BJ (cell line): ENCODE measurements at places on chromosomes 12 and 14.

DNA sequence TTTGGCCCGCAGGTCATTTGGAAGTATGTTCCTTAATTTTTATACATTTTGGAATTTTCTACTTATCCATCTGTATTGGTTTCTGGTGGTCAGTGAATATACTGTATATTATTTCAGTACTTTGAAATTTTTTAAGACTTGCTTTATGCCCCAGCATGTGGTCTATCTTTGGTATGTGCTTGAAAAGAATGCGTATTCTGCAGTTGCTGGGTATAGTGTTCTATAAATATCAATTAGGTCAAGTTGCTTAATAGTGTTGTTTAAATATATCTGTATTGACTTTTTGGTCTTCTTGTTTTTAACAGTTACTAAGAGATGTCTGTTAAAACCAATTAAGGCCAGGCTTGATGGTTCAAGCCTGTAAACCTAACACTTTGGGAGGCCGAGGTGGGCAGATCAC, 21.7 kb upstream of the SIX1 start:
- DNase-seq, result no peak

DNA sequence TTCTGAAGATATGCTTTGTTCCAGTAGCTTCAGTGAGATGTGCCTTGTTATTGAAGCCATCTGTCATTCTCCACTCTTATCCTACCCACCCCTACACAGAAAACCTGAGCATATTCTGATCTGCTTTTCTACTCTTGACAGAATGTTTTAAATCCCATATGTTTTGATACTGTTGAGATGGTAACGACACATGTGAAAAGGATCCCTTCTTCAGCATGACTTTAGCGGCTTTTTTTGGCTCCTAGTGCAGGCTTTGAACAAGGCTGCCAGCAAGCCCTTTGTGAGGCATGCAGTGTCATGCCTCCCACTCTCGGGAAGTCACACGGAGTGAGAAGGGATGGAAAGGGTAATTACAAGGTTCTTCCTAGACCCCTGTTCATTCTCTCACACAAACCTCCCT, 228.8 kb upstream of the RGS6 start:
- DNase-seq, result no peak

DNA sequence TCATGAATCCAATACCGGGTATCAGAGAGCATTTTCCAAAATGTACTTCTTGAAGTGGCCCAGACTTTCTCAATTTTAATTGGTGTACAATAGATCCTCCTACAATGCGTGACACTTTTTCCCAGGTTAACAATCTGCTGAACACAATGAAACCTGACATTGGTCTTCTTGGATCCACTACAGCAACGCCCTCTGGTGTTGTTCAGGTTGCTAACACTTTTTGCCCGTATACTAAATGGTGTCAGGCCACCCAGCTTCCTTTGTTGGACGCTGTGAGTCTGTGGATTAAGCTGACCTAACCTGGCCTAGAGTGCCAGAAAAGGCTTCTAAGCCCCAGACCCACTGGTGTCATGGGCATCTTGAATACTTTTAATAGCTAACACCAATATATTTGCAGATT, 89.2 kb downstream of the KCNK10 start:
- no peak for DNase-seq

- no peak for DNase-seq
Observed at GRCh38 chr14:36580141-36580855, 2.1 kb downstream of the NKX2-8 start.

GRCh38 chr14:89240414-89240813, 176.6 kb downstream of the FOXN3 start:
- DNase-seq, result no peak

DNA sequence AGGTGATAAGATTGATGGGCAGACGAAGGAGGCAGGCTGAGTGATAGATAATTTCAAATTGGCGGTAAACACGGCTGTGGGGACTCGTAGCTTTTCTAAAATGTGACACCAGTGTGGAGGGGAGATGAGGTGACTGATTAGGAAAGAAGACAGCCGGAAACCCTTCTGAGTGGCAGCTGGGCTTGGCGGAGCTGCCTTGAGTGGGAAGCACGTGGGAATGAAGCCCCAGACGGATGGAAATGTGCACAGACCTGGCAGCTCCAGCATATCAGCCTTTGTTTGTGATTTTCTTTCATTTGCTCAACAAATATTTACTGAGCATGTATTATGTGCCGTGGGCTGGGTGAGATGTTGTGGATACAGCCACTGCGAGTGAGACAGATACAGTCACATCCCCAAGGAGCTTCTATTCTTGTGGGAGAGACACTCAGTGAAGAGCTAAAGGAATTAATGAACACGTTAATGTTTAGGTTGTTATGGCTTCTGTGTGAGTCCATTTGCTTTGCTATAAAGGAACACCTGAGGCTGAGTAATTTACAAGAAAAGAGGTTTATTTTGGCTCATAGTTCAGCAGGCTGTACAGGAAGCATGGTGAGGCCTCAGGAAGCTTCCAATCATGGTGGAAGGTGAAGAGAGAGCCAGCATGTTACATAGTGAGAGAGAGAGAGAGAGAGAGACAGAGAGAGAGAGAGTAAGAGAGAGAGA, 65.5 kb upstream of the LHX5 start:
- no peak for DNase-seq

DNA sequence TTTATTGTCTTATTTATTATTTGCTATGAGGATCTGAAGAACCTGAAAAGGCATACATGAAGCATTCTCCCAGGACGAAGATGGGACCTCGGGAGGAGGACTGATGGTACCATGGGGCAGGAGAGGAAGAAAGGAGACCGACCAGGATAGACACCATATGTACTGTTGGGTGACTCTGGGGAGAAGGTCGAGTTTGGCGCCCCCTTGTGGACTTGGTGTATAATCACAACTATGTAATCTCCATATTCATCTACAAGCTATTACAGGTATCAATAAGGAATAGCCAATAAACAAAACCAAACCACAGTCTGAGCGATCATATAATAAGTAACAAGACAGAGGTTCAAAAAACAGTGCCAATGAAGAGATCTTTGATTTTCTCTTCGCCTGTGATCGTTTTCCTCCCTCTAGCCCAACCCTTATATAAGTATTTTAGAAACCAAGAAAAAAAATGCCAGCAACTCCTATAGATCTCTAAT, 139.1 kb downstream of the SPTSSA start:
- DNase-seq, result no peak

- no peak for DNase-seq
Observed at GRCh38 chr14:94542111-94542810, 19.0 kb upstream of the SERPINA4 start.

DNA sequence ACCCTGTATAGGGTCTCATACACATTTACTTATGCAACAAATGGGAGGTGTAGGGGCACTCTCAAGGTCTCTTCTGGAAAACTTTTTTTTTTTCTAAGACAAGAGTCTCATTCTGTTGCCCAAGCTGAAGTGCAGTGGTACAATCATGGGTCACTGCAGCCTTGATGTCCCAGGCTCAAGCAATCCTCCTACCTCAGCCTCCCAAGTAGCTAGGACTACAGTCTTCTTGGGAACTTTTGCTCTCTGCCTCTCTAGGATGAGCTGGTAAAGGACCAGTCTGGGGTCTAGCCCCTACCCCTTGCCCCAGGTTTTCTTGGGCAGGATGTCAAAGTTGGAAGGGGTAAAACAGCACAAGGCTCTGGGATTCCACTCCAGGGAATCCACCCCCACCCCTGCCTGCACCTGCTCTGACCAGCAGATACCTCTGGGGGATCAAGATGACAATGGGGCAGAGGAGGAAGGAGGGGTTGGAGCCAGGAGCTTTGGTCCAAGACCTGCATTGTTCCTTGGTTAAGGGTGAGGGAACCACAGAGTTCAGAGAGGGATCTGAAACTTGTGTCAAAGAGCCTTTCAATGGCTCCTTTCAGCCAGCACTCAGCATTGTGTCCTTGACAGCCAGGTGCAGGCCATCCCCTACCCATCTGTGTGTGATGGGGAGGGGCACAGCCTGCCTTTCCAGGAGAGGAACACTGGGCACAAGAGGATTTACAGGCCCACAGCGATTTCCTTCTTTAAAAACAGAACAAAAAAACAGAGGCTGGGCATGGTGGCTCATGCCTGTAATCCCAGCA, 12.2 kb downstream of the CTDSP2 start:
- DNase-seq, result no peak

- DNase-seq, result no peak
Observed at GRCh38 chr14:21369949-21370679, 13.7 kb downstream of the SUPT16H start.

DNA sequence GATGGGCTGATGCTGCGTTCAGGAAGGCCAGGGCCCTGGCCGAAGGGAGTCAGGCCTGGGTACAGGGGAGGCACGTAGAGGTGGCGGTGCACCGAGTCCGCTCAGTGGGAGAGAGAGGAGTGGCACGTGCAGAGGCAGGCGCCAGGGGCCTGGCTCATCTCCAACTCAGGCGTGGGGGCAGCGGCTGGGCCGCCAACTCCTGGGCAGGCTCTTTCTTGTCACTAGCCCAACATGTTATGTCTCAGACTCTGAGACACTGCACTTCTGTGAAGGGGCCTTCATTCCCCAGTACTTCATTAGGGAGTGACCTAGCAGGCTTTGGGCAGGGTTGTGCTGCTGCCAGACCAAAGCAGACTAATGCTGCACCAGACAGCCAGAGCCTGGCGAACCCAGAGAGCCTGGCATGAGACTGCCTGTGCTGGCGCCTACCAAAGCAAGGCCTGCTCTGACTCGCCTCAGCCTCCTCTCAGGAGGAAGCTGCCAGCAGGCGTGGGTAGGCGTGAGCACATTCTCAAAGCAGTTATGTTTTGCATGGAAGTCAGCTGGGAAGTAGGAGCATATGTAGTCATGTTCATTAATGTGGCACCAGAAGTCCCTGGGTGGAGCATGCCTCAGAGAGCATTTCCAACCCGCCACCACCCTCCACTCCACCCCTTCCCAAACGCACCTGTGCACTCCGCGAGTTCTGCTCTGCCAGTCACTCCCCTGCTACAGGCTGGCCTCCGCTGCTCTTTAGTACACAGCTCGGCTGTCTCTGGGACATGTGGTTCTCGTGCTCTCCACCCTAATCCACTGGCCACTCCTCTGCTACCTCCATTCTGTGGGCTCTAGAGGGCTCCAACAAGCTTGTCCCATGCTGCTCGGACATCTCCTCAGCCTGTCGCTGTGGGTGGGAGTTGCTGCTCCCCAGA, 9.7 kb downstream of the CKB start:
- DNase-seq, result no peak

- no peak for DNase-seq
Observed at GRCh38 chr12:79023261-79023660, 158.7 kb downstream of the SYT1 start.

DNA sequence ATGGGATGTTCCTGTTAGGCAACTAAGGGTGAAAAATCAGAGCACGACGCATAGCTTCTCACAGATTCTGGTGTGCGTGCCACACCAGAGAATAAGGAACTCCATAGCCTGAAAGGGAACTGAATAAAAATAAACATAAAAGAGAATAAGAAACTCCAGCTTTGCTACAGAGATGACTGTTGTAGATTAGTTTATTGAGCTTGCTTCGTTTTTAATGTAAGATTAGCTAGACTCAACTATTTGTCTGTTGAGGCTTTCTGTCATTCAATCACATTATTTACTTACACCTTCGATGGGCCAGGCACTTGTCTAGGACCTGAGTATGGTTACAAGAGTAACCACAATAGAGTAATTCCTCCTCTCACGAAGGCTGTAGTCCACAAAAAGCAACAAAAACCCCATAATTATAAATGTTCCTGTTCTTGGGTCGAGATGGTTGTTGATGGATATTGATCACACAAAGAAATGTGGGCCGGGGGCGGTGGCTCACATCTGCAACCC, 807 bp upstream of the ZCCHC8 start:
- no peak for DNase-seq

GRCh38 chr14:36817071-36817930, 155.6 kb downstream of the PAX9 start:
- DNase-seq, result no peak

DNA sequence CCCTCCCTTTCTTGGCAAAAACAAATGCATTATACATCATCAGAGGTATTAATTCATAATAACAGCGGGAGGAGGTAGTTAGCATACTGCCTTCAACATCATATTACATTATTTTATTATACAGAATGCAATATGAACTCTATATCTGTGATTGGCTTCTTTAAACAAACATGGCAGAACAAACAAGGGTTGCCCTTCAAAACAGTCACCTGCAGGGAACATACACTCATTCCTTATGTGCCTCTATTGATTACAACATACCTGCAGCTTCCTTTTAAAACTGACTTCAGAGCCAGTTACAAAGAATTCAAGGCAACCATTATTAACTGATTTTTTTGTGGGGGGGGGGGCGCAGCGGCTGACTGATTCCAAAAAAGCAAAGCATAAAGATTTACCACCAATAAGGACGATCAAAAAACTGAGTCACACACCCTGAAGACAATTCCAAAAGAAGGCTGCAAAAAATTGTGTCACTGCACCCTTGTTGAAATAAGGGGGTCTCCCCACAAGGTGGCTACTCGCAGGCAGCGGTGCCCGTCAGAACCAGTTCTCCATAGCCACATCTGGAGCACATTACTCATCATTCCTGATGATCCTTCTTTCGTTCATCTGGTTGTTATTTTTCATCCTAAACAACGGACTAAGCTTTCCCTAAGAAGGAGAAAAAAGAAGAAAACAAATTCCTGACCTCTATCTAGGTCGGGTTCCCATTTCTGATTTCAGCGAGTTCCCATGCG, 51.8 kb downstream of the SMUG1 start:
- no peak for DNase-seq

GRCh38 chr12:11795192-11795912, 145.9 kb downstream of the ETV6 start:
- no peak for DNase-seq

- no peak for DNase-seq
Observed at GRCh38 chr12:57716305-57716704, 22.2 kb downstream of the AGAP2 start.

- DNase-seq, result no peak
Observed at GRCh38 chr14:94961386-94962165, 191.7 kb upstream of the GSC start.

DNA sequence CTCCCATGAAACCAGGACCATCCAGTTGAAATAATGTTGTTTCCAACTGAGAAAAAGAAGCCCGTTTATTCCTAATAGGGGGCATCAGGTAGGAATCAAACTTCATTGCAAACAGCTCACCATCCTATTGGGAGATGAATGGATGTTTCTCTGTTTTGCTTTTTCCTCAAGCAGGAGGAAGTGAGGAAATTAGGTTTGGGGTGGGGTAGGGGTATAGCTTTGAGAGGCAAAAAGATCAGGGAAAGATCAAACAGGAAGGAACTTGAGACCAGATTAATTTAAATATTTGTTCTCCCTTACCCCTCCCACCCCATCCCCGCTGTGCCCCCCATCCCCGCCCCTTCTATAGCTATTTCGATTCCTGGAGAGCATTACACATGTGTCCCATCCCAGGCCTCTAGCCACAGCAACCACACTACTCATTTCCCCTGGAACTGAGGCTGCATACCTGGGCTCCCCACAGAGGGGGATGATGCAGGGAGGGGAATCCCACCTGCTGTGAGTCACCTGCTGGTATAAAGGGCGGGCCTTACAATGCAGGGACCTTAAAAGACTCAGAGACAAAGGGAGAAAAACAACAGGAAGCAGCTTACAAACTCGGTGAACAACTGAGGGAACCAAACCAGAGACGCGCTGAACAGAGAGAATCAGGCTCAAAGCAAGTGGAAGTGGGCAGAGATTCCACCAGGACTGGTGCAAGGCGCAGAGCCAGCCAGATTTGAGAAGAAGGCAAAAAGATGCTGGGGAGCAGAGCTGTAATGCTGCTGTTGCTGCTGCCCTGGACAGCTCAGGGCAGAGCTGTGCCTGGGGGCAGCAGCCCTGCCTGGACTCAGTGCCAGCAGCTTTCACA, at the start of gene IL23A:
Gene IL23A, plus strand, starts transcription at position 577 of the 850 bp plus-strand sequence. Its CDS starts 161 bp downstream, at position 738.
- DNase-seq, result no peak
